Skeletal muscle cell (primary cell): ENCODE measurements at places on chromosomes 7 and 10.
A peak's percentile ranks its signal among the peaks of the same experiment; 100 is the strongest.

DNA sequence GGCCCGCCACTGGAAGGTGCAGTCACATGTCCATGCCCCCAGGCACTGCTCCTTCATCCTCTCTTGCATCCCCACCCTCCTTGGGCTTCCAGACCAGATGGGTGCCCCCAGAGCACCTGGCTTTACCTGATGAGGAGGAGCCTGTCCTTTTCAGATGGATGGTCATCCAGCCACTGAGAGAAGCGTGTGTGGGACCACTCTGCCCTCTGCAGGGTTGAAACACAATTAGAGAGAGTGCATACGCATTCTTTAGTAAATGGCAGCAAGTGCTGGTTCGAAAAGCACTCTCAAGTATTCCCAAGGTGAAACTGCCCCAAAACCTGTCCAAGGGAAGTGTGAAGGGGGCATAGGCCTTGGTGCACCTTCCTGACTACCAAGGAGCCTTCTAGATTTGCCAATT lies 41.6 kb downstream of the HBP1 start:
- no peak for DNase-seq

DNA sequence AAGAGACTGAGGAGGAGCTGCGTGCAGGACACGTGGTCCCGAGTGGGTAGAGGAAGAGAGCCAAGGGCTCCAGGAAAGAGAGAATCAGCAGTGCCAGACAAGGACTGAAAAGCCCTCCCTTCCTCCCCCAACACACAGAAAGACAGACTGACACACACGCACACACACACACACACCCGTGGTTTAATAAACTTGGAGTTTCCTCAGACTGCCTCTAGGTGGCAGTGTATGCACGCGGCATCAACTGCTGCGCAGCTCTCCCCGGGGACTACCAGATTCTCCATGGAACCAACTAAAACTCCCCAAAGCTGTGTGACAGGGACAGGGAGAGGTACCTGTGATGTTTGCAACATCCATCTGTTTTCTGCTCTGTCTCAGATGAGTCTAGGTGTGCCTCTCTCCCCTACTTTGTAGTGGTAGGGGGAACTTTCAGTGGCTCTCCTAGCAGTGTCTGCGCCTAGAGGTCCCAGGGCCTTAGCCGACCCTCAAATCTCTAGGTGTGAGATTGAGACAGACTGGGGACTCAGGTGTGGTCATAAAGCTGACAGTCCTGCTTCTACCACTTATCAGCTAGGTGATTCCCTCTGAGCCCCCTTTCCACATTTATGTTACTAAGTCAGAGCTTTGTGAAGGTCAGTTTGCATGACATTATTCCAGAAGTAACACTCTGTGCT lies 9.3 kb upstream of the TSPAN14 start:
- DNase-seq: no peak

- DNase-seq: no peak
Measured at GRCh38 chr10:42428534-42428933, 209.8 kb downstream of the ZNF33B start.

DNA sequence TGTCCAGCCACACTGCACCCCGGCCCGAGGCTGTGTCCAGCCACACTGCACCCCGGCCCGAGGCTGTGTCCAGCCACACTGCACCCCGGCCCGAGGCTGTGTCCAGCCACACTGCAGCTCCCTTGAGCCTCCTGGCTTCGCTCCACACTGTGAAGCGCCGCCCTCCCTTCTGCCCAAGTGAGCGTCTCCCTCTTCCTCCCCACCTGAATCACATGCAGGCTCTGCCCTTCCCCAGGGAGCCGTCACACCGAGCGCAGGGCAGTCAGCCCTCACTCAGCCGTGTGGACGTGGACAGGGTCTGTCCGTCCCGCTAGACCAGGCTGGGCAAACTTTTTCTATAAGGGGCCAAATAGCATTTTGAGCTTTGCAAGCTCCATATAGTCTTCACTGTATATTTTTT lies 27.6 kb downstream of the CFAP46 start:
- no peak for DNase-seq

- no peak for DNase-seq
Measured at GRCh38 chr7:22732556-22733126, 5.6 kb downstream of the IL6 start.

- DNase-seq: peak; percentile 68
Measured at GRCh38 chr10:19921300-19922140, 105.3 kb downstream of the PLXDC2 start.

- no peak for DNase-seq
Measured at GRCh38 chr7:55177068-55177530, 158.3 kb downstream of the EGFR start.

- DNase-seq: no peak
Measured at GRCh38 chr7:28160551-28160991, 20.0 kb downstream of the JAZF1 start.

GRCh38 chr10:121312587-121312986 lies 285.7 kb downstream of the FGFR2 start:
- no peak for DNase-seq

GRCh38 chr10:61733358-61733940 lies 70.7 kb downstream of the CABCOCO1 start:
- DNase-seq: peak; percentile 8

DNA sequence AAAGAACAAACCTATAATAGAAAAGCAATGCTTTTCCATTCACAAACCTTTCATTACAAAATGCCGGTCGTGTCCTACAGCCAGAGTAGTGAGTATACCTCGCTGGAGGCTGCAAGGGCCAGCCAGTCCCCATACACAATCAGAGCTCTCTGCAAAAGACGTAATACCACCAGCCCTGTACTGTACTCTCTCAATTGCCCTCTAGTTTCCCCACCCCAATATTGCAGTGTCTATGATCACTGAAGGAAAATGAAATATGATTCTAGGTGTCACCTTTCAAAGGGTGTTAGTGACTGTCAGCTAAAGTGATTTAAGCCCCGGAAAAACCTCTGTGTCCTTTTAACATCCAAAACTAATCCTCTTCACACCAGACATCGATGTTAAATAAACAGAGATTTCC lies 24.8 kb downstream of the PLXNA4 start:
- DNase-seq: no peak

- no peak for DNase-seq
Measured at GRCh38 chr7:40211276-40212003, 76.6 kb downstream of the SUGCT start.

DNA sequence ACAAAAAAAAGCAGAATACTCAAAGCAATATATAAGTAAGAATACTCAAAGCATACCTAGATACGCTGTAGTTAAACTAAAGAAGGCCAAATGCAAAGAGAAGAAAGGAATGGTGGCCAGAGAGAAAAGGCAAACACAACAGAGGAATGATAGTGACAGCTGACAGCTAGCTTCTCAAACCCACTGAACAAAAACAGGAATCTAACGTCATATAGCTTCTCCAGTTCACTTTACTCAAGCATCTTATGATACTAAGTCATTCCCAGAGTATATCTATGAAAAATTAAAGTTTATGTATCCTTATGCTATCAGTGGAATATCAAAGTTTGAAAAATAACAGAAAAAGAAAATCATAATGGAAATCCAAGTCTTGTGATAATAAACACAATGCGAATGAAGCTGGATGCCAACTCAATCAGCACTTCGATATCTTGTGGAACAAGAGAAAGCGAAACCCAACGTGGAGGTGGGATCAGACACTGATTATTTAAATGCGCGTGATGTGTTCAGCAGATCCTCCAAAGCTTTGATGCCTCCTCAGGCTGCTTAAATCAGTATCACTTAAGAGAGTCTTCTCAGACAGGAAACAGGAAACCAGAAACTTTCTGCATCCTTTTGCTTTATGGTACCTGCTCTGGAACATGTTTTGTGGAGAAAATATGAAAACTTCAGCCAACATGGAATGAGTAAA lies 102.8 kb downstream of the PIP4K2A start:
- DNase-seq: no peak

- no peak for DNase-seq
Measured at GRCh38 chr7:108802650-108803049, 233.0 kb downstream of the DNAJB9 start.

- no peak for DNase-seq
Measured at GRCh38 chr7:77913977-77914607, 115.5 kb downstream of the PHTF2 start.

- no peak for DNase-seq
Measured at GRCh38 chr7:41501466-41501865, 201.4 kb downstream of the INHBA start.

- DNase-seq: no peak
Measured at GRCh38 chr10:18213271-18213670, 73.0 kb downstream of the CACNB2 start.

- no peak for DNase-seq
Measured at GRCh38 chr7:38671911-38672905, 41.0 kb upstream of the AMPH start.

DNA sequence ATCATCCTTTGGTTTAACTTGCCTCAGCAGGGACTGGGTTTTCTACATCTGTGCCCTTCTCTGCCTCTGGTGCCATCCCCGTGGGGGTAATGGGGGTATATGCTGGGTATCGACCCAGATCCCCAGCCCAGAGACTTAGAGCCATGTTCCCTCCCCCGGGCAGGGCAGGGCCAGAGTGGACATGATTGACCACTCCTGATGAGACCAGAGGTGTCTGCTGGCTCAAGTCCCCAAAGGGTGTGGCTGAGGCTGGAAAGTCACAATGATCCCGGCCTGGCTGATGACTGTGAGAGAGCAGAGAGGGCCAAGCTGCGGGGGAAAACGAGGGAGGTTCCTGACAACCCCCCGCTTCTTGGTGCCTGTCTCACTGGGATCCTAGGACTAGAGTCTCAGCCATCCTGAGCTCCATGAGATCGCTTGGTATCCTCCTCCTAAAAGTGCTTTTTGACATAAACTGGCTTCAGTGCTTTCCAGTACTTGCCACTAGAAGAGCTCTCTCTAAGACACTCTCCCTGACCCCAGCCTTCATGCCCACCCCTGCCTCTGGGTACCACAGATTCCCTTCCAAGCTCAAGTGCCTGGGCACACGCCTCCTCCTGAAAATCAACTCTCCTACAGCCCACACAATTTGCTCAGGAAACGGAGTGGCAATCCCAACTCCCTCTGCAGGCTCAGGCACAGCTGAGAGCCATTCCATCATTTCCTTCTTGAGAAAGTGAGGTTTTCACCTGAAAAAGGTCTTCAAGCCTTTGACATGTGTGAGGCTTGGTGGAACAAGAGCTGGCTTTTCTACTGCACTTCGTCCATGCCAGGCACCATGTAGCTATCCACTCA lies 33.9 kb downstream of the DRGX start:
- DNase-seq: no peak

DNA sequence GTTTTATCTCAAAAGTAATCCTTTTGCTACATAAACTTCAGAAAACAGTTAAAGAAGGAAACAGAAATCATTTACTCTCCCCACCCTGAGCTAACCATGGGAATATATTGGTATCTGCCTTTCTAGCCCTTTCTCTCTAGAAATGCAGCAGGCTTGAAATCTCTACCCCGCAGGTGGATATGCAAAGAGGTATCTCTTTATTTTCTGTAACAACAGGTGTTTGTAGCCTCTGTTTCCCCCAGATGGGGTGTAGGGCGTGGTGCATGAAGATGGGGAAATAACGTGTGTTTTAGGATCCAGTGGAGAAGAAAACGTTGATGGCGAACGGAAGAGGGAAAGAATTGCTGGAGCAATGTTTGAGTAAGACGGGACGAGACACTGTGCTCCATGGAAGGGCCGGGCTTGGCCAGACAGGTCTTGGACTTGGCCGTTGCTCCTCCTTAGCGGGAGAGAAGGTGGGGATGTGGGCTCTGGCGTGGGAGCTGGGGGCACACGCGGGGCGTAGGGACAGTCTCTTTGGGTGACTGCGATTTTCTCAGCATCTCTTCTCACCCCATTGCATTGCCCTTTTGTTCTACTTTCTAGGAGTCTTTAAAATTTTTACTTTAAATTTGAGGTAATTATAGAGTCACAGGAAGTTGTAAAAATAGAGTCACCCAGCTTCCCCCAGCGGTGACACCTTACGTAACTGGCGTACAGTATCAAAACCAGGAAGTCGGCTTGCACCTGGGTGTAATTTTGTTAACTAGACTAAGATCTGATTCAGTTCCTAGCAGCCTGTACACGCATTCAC lies 82.9 kb downstream of the ELFN1 start:
- no peak for DNase-seq
